ENCODE measurements at places on chromosomes 1 and 21. TPM values are rescaled to one million over a fixed set of nuclear protein-coding genes. Genes with fewer than 3 reads are reported as not detected.

CFHR5 gene
- total RNA-seq: not detected

RIMKLA gene
- 4.4 TPM for total RNA-seq

DNALI1 gene
- total RNA-seq: 45.3 TPM

ETS2 gene
- total RNA-seq: 93.5 TPM

CORT gene
- 0.66 TPM for total RNA-seq

NHLH1 gene
- not detected for total RNA-seq

ADGRL2 gene
- 45.1 TPM for total RNA-seq

ADAR gene
- total RNA-seq: 146 TPM

SORT1 gene
- total RNA-seq: 96.7 TPM

GNAT2 gene
- total RNA-seq: not detected

SEC16B gene
- 7.3 TPM for total RNA-seq

All from mucosa of gallbladder (tissue), 1 donor.